Right ventricle myocardium superior (tissue), 1 donor: ENCODE measurements at places on chromosomes 16 and 17.

DNA sequence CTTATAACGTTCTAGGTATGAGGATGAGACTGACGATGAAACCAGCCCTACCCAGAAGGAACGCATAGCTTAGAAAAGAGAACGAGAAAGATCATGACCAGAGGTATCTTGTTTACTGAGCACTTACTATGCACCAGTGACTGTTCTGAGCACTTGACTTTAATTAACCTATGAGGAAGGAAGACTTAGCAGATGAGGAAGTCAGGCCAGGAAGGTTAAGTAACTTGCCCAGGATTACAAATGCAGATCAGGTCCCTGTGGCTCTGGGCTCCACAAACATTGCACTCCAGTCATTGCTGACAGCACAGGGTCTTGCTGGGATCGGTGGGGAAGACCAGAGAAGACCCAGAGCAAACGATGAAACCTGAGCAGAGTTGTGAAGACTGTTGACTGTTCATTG is 7.1 kb downstream of the KRT13 start:
- no peak for DNase-seq

DNA sequence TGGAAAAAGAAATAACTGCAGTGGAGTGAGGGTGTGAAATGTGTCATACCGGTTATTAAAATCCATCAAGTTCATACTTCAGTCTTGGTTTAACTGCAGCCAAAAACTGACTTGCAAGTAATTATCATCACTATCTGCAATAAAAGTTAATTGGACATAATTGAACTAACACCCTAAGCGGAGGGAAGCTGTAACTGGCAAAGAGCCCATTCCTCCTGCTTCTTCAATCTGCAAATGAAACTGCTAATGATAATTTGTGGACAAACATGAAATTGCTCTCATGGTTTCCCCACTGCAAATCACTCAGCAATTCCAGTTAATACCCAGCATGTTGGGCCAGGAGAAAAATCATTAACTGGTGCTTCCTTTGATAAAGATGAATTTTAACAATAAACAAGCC is 46.5 kb downstream of the FAM222B start:
- no peak for DNase-seq

DNA sequence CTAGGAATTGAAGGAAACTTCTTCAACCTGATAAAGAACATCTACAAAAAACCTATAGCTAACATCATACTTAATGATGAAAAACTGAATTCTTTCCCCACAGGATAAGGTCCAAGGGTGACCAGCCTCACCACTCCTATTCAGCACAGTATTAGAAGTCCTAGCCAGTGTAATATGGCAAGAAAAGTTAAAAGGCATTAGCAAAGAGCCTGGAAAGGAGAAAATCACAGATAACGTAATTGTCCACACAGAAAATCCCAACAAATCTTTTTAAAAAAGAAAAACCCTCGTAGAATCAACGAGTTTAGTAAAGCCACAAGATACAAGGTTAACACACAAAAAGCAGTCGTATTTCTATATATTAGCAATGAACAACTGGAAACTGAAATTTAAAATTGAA is 37.8 kb downstream of the MEAK7 start:
- DNase-seq: no peak

- no peak for DNase-seq
Observed at GRCh38 chr16:53068423-53068833, 13.6 kb downstream of the CHD9 start.

DNA sequence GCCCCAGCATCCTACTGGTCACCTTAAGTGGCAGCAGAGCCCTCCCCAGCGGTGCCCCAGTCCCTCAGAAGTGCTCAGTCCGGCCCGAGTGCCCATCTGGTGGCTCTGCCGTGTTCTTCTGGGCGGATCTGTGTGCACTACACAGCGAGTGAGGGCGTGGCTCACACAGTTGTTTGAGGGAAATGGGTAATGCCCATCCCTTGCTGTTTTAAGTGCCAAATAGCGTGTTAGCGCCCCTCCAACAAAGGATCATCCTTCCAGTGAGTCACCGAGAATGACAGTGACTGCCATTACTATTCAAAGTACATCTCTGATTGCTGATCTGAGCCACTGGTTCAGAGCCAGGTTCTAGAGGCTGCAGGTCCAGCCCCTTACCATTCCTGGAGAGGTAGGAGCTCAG is 152.0 kb downstream of the LGALS9B start:
- no peak for DNase-seq

- no peak for DNase-seq
Observed at GRCh38 chr16:20847550-20847949, 41.2 kb downstream of the REXO5 start.

DNA sequence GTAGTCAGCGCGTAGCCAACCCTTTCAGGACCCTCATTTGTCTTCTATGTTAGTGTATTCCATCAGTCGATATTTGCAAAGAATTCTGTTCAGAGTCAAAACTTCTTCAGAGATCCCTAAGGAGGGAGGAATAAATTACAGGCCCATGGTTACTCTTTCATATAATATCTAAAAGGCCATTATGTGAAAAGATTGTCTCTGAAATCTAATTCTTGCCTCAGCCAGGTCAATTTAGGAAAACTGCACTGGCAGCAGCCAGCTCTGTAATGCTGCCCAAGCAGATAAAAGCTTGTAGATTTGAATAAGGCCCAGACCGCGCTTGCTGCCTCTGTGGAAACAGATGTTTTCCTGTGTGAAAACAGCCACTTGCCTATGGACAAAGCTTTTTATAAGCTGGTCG is 379.8 kb downstream of the CNTNAP4 start:
- DNase-seq: no peak
